ENCODE measurements at places on chromosomes 12 and 14. TPM values are rescaled to one million over a fixed set of nuclear protein-coding genes. Genes with fewer than 3 reads are reported as not detected.
A peak's percentile ranks its signal among the peaks of the same experiment; 100 is the strongest.

RPL41 gene
- 2,446 TPM for polyA plus RNA-seq

FAM234B gene
- polyA plus RNA-seq: 4.6 TPM

LIN7A gene
- 3.5 TPM for polyA plus RNA-seq

TPPP2 gene
- 0.80 TPM for polyA plus RNA-seq

TAS2R14 gene
- 2.0 TPM for polyA plus RNA-seq

LARP4 gene
- 9.4 TPM for polyA plus RNA-seq

- peak; percentile 79 for DNase-seq
Observed at GRCh38 chr14:105414456-105415371, 4.9 kb upstream of the MTA1 start.

- no peak for DNase-seq
Observed at GRCh38 chr12:68259318-68259940, 6.0 kb upstream of the IL22 start.

DNA sequence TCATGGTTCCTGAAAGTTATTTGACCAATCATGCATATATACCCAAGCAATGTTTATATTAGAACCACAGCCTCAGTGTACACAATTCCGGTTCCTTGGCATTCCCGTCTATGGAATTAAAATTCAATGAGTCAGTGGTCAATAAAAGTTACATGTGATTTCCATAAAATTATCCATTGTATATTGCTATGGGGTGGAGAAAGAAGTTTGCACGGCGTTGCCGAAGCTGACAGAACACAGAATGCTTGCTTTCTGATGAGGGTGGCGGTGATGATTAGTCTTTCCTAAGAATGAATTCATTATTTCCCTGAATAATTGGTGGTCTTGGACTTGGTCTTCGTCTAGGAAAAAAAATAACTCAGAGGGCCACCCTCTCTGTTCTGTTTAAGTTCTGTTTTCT lies 214.1 kb downstream of the ANO2 start:
- no peak for DNase-seq

- DNase-seq: no peak
Observed at GRCh38 chr14:22650960-22651521, 6.9 kb upstream of the OR6J1 start.

DNA sequence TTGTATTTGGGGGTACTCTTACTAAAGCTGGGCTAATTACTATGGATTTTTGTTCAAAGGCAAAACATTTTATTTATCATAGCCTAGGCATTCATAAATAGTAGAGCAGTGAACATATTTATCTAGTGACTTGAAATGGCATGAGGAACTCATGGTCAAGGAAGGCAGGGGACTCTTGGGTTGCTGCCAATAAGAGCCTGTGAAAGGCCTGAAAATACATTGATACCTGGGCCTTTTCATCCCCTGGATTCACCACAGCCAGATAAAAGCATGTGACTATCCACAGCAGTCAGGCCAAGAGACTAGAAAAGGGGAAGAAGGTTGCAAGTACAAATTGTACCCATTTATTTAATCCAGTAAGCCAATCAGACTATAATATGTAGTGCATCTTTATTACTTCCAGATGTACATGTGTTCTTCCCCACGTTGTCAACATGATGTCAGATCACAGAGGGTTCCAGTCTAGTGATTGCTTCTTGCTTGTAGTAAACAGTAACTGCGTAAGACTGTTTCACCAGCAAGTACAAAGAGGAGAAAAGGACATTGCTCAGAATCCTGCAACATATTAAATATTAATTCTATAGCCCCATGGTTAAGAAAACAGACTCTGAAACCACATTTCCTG lies 409.7 kb downstream of the NOVA1 start:
- no peak for DNase-seq

- DNase-seq: no peak
Observed at GRCh38 chr12:15603474-15604085, 185.6 kb downstream of the EPS8 start.

DNA sequence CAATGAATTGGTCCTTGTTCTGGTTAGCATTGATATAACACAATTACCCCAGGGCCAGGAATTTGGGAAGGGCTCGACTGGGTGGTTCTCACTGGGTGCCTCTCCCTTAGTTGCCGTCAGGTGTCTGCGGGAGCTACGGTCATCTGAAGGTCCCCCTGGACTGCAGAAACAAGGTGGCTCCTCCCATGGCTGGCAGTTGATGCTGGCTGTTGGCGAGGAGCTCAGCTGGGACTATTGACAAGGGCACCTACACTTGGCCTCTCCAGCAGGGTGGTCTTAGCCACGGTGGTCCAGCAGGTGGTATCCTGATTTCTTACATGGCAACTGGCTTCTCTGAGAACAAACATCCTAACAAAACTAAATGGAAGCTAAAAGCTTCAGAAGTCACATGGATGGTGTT lies 41.0 kb upstream of the RGS6 start:
- no peak for DNase-seq

DNA sequence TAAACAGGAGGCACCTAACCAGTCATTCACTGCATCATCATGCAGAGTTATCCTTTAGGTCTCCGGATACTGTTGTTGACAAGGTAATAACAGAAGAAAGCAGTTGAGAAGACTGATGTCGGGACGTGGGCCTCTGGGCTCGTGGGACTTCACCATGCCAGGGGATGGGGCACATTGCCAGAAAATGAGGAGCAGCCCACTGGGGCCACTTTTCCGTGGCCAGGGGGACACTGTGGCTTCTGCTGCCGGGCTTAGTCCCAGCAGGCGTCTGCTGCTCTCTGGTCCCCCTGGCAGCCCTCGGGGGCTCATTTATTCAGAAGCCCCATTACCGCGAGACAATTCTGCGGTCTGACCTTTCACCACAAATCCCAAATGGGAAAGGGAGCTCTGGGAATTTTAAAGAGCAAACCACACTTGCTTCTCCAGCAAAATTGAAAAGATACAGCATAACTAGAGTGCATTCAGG lies 201.2 kb downstream of the DAD1 start:
- DNase-seq: no peak

DNA sequence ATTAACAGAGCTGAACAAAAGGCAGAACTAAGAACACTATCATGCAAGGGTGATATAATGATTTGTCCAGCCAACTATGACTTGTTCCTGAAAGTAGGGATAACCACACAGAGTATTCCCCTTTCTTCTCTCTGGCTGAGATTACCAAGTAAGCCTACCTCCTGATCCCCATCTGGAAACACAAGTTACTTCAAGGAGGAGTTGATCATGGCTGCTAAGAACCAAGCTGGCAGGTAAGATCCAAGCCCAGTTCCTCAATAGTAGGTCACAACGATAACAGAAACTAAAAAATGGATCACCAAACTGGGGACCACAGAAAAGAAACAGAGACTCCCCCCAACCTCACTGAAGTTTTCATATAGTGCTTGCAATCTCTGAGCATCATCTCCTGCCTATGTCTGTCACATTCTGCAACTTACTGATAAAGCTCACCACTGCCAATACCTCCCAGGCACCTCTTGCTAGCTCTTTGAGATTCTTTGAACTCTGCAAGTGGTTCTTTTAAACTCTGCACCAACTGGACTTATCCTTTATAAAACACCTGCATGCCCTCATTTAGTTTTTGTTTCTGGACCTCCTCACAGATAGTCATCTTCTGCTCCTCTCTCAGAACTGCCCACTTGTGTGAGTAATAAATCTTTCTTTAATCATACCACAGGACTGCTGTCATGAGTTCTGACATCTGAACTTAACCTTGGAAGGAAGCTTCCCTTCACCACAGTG lies 76.6 kb downstream of the LRP6 start:
- no peak for DNase-seq

- no peak for DNase-seq
Observed at GRCh38 chr14:61435563-61436337, 114.4 kb downstream of the PRKCH start.

- no peak for DNase-seq
Observed at GRCh38 chr12:81162391-81163136, 84.7 kb downstream of the ACSS3 start.

- no peak for DNase-seq
Observed at GRCh38 chr14:98035396-98035795, 1236.6 kb downstream of the BCL11B start.

DNA sequence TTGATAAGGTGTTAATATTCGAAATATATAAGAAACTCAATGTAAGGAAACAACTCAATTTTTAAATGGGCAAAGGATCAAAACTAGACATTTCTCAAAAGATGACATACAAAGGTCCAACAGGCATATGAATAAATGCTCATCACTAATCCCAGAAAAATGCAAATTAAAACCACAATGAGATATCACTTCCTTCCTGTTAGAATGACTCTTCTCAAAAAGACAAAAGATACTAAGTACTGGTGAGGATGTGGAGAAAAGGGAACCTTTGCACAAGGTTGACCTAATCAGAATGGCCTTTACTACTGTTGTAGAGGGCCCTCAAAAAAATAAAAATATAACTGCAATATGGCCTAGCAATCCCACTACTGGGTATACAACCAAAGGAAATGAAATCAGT lies 383.4 kb downstream of the KCNH5 start:
- DNase-seq: no peak

- DNase-seq: no peak
Observed at GRCh38 chr14:77844802-77845201, 44.9 kb downstream of the ADCK1 start.

DNA sequence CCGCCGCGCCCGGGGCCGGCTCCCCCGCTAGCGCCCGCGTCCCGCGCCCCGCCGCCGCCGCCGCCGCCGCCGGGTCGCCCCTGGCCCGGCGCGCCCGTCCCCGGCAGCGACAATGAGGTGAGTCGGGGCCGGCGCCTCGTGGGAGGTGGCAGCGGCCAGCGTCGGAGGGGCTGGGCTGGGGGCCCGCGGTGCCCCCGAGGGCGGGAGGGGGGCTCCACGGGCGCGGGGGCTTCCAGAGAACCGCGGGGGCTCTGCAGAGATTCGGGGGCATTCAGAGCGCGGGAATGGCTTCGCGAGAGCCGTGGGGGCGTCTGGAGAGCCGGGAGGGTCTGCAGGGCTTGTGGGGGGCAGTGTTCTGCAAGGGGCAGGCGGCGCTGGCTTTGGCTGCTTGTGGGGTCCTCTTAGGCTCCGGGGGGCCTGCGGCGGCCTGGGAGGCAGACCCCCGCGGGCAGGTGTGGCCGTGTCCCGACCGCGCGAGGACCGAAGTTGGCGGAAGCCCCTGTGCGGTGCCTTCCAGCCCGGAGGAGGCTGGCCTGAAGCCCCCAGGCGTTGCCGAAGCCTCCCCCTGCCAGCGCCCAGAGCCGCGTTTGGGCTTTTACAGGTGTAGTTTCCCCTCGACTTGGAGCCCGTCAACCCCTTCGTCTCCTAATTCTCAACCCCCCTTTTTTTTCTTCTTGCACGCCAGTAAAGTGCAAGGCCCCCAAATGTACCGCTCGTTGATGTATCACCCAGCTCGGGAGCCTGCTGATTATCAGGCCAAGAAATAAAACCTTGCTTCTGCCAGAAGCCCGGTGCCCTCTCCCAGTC lies 93.1 kb upstream of the EVL start:
- no peak for DNase-seq
